ENCODE measurements at places on chromosomes 7 and 10.

- DNase-seq = no peak
Measured at GRCh38 chr7:22858640-22859561, 36.3 kb upstream of the TOMM7 start.

DNA sequence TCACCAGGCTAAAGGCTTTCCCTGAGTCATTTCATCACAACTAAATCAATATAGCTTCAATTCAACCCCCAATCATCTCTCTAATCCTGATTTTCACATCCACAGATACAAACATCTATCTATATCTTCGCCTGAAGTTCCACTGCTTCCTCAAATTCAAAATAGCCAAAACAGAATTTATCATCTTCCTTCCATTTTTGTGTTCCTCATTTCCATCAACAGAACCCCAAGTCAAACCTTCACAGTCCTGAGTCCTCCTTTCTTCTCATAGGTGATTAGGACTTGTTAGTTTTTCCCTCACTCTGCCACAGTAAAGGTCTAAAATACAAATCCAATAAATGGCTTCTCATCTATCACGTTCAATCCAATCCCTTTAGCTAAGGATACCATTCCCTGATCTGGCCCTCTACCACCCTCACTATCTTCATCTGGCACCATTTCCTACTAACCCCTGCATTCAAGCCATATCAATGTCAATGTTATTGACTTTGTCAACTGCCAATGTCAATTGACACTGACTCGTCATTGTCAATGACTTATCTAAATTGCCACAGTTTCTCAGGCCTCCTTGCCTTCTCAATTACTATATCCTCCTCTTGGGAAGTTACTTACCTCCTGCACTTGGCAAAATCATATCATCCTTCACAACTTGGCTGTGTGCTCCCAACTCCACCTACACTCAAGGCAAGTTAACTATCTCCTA is 2.6 kb downstream of the HYCC1 start:
- DNase-seq = no peak

DNA sequence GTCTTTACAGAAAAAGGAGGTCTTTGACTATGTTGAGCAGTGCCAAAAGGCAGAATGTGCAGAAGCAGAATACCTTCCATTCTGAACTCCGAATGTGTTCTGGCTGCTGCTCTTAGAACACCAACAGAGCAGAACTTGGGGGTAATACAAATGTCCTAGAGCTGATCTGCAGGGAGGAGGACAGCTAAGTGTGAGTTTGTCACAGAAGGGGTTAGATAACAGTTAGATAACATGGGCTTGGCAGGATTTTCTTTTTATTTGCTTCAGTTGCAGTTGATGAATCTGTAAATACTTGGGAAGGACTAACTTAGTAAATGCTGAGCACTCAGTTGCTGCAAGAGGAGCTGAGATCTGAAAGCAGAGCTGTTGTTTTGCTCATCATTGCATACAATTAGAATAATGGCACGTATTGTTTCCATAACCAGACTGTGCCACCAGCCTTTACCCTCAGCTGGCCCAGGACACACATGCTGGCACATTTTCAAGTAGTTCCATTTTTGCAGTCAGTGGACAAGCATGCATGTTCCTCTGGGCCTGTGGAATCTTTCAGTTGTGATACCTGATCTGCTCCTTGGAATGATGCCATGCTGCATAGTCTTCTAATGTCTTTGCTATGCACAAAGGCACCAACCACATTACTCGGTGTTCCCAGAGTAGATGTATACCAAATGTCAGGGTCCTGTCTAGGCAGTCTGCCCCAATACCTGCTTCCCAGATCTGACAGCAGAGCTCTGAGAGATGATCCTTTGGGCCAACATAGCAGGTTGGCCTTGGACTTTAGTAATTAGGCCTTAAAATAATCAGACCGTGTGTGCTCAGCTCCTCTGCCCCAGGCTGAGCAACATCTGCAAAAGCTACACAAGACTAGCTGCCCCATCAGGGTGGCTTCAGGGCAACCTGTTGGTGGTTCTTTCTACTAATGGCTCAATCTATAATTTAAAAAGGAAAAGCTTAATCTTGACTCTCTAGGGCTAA is 55.7 kb downstream of the GSDME start:
- no peak for DNase-seq

- no peak for DNase-seq
Measured at GRCh38 chr10:99742701-99743100, 10.7 kb downstream of the CUTC start.

DNA sequence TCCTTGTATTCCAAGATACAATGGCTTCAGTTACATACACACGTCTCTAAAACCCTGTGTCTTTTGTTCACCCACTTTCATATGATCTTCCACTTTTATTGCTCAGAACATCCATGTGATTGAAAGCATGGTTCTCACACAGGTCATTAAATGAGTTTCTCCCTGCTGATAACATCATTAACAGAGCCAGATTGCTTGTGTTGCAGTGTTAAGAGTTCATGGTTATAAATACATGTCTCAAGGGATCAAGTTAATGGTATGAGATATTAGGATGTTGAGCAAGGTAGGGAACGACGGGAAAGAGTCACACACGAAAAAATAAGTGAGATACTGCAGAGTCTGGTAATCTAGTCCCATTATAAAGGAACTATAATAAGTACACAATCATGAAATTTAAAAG is 861.5 kb downstream of the SORCS1 start:
- no peak for DNase-seq

DNA sequence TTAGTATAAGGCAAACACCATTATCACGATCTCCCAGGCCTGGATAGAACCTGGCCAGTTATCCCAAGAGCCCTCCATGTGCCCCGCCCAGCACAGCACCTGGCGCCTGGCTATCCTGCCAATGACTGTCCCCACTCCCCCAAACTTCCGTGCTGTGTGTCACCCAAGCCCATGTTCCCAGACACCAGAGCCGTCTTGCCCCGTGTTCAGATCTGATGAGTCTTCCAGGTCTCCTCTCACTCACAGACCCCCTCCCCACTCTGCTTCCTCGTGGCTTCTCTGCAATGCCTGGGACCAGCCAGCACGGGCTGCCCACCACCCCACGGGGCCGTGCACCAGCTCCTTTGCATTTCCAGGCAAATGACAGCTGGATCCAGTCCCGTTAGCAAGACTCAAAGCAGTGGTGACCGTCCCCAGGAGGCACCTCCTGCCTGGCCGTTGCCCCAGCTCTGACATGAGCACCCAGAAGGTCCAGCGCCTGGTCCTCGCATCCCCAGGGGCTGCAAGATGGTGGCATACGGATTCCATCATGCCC is 43.8 kb upstream of the INPP5A start:
- no peak for DNase-seq

DNA sequence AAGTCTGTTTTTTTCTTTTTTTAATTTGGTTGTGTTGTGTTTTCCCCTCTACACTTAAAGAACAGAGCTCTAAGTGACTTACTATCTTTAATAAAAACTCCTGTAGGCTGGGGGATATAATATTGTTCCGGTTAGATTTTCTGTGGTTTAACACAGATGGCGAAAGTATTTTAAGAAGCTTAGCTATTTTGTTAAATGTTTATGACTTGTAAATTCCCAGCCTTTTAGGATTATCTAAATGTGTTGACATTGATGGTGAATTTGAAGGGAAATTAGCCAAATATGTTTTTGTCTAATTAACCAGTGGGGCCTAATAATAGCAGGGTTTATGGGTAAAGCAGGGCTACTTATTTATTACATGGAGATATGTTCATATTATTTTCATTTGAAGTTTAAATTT is 538.5 kb downstream of the INHBA start:
- no peak for DNase-seq

DNA sequence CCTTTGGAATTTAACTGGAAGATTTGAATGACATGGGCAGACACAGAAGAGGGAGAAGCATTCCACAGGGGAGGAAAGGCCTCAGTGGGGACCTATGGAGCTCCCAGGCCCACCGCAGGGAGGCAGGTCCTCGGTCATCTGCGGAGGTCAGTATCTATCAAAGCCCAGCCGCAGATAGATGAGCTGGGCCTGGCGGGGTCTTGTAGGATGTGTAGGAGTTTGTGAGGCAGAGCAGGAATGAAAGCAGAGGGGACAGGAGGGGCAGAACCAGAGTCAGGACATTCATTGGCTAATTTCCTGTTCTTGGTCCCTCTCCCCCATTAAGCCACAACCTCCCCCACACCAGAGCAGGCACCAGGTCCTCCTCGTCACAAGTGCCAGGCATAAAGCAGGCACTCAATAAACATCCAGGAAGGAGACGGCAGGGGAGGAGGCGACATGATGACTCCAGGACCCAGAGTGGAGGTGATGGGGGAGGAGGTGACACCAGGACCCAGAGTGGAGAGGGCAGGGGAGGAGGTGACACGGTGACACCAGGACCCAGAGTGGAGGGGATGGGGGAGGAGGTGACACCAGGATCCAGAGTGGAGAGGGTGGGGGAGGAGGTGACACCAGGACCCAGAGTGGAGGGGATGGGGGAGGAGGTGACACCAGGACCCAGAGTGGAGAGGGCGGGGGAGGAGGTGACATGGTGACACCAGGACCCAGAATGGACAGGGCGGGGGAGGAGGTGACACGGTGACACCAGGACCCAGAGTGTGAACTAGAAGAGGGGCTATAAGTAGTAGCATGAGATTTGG is 83.7 kb upstream of the PDGFA start:
- peak; percentile 69 for DNase-seq

DNA sequence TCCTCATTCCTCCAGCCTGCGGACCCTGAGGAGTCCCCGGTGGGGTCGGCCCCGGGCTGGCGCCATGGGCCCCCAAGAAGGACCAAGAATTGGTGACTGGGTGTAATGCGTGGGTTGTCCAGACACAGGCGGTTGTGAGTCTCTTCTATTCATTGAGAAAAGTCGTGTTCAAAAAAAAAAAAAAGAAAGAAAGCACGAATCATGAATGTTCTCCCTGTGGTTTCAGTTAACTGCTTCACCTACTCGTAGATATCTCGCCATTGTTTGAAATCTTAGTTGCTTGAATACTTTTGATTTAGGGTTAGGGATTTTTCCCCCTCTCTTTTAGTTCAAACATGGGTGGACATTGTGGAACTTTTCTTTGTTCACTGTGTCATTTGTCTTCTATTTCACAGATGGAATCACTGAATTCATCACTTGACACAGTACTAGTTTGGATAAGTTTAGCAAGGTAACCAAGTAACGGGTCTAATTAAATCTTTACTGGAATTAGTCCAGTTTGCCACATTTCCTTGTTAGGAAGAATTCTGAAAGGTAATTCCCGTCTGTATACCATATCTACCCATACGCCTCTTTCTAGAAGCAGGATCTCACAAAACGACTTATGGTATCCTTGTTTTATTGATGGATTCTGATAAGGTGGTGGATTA is 775 bp downstream of the STARD3NL start:
- DNase-seq = no peak

DNA sequence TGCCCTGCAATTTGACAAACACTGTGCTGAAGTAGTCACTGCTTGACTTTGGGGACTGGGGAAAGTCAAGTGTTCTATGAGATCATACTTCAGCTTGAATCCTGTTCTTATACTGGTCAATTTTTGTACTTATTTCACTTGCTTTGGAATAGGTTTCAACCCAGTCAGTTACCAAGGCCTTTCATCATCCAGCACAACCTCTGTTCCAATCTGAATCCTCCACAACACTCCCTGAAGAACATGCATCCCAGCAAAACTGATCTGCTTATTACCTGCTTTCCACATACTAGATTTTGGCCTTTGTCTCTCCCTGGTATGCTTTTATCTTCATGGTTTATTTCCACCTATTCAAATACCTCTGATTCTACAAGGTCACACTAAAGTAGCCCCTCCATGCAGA is 29.5 kb downstream of the DPY19L1 start:
- no peak for DNase-seq

DNA sequence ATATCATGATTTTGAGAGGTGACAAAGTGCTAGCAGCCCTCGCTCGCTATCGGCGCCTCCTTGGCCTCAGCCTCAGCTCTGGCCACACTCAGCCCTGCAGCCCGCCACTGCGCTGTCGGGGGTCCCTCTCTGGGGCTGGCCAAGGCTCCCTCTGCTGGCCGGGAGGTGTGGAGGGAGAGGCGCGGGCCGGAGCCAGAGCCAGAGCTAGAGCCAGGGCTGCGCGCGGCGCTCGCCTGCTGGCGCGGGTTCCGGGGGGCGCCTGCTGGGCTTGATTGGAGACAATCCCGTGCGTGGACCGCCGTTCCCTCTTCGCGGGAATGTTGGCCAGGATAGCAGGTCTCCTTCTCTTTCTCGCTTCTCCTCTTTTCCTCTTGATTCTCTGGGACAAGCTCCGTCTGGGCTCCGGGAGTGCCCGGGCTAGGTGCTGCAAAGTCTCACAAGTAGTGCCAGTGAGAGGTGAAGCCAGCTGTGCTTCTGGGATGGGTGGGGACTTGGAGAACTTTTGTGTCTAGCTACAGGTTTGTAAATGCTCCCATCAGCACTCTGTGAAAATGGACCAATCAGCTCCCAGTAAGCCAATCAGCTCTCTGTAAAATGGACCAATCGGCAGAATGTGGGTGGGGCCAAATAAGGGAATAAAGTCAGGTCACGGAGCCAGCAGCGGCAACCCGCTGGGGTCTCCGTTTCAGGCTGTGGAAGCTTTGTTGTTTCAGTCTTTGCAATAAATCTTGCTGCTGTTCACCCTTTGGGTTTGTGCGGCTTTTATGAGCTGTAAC is 43.4 kb upstream of the ELMO1 start:
- DNase-seq = no peak

DNA sequence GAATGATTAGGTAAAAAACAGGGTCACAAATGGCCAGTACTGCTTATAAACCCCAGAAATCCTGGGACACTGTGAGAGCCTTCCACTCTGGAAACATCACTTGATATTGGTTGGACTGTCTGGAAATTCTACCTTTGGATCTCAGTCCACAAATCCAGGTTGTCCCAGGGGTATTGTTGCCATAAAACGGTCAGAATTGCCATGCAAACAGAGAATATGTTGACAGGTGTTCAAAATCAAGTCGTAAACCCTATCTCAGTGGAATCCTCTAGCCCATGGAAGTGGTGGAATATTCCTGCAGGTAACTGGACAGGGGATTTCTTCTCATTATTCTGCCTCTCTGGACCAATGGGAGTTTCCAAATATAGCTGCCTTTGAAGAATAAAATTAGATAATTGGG is 31.2 kb upstream of the KCTD7 start:
- no peak for DNase-seq

- no peak for DNase-seq
Measured at GRCh38 chr10:60138026-60138425, 231.7 kb upstream of the CCDC6 start.

GRCh38 chr10:88065383-88066049 is 202.1 kb downstream of the PTEN start:
- DNase-seq = no peak

DNA sequence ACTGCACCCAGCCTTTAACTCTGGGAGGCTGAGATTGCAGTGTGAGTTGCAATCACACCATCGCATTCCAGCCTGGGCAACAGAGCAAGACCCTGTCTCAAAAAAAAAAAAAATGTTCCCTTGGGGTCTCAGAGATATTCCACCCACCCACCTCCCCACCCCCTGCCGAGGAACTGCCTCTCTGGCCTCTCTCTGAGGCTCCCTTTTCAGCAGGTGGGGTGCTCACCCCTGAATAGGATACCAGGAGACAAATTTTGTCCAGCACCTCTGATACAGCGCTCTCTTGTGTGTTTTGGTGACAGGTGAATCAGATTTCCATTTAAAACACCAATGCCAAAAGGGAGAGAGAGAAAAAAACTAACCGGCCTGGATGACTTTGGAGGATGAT is 92.6 kb upstream of the KIF5B start:
- DNase-seq = no peak

GRCh38 chr10:51879238-51879637 is 179.8 kb upstream of the CSTF2T start:
- no peak for DNase-seq

All from stimulated activated naive CD8-positive, alpha-beta T cell treated with anti-CD3 and anti-CD28 coated beads, Interleukin-15, Interleukin-2, amounts not matched to agents 100 U/mL and 50 U/mL, for 24 hours (primary cell).